ENCODE measurements at places on chromosomes 5 and 9. TPM values are rescaled to one million over a fixed set of nuclear protein-coding genes. Genes with fewer than 3 reads are reported as not detected.

Gene DCTN4
- total RNA-seq = 33.4 TPM

Gene PLPPR1
- total RNA-seq = not detected

Gene CDH9
- 2.7 TPM for total RNA-seq

Gene CRHBP
- 430 TPM for total RNA-seq

Gene SPAAR
- under 0.01 TPM for total RNA-seq

DNA sequence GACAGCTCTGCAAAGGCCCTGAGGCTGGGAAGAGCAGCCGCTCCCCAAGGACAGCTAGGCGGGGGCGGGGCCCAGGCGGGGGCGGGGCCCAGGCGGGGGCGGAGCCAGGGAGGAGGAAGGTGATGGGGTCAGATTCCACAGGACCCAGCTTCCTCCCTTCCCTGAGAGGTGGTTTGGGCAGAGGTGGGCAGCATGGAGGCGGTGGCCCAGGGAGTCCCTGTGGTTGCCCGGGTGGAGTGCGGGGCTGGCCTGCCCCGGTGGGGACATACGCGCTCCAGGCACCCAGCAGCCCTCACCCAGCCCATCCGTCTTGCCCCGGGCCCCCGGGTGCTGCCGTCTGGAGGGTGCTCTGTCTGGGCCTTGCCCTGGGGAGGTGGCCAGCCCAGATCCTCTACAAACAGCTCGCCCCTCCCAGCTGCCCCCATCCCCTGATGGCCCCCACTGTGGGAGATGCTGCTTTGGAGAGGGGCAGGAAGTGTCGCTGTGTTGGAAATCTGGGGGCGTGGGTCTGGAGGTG is 11.0 kb upstream of the RNU6ATAC start:
- DNase-seq = no peak

GRCh38 chr5:68240202-68240601 is 24.6 kb downstream of the PIK3R1 start:
- no peak for DNase-seq

DNA sequence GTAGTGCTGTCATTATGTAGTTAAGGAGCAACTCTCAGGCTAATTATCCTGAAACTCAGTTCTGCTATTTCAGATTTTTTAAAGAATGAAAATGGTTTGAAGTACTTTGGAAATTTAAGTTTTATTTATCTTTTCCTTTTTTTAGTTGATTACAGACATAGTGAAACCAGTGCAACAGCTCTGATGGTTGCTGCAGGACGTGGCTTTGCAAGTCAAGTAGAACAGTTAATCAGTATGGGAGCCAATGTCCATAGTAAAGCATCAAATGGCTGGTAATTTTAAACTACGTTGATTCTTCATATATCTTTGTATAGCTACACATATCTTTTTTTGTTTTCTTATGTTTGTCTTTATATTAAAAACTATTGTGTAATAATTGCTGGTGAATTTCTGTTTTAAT is 34.9 kb downstream of the YTHDC2 start:
- DNase-seq = no peak

- DNase-seq = no peak
These were observed 369.9 kb upstream of the PTGER4 start for GRCh38 chr5:40309851-40310250.

DNA sequence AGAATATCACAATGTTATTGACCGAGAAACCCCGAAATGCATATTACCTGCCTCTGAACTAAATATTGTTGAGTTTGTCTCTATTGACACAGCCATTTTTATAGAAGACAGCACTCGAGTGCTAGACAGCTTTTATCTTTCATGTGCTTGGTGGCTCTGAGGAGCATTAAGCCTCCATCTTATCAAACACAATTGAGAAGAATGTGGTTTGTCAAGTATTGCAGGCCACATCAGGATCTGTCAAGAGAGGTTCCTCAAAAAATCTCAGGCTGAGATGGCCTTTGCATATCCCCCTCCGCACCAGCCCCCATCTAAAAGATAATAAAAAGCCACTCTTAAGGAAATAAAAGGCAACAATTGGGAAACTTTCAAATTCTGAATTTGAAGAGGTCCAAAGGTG is 284.8 kb downstream of the DENND1A start:
- no peak for DNase-seq

DNA sequence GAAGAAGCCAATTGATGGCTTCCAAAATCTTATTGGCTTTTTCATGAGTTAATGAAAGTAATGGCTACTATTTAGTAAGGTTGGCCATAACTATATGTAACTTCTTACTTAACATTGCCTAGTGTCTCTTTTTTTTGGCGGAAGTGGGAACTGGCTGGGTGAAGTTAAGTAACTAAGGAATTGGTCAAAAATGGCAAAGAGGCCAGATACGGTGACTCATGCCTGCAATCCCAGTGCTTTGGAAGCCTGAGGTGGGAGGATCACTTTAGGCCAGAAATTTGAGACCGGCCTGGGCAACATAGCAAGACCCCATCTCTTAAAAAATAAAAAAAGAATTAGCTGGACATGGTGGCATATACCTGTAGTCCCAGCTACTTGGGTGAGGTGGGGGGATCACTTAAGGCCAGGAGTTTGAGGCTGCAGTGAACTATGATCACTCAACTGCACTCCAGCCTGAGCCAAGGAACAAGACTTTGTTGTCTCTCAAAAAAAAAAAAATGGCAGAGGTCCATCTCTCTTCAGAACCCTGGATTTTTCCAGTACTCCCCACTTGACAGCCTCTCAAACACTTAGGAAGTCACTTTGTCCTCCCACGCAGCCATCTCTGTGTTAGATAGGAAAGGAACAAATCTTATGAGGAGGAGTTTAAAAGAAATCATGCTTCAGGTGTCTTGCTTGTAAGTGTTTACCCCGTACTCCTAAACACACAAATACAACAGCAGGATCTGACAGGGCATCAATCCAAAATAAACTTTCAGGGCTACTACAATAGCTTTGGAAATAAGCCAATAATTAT is 75.7 kb downstream of the TEK start:
- DNase-seq = no peak

GRCh38 chr5:51001227-51001923 is 334.9 kb downstream of the PARP8 start:
- no peak for DNase-seq

DNA sequence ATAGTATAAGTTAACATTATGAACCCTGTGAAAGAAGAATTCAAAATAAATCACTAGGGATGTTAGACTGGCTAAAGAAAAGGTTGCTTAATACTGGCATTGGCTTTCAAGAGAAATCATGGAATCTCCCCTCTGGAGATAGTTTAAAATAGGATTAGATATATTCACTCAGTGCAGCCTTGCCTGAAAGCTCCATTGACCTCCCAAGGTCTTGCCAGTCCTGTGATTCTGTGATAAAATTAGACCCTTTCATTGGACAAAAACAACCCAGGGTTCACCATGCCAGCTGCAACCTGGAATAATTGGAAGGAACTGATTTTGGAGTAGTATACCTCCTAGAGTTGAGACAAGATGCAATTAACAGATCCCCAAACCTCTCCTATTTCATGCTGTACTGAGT is 588.1 kb upstream of the MEF2C start:
- no peak for DNase-seq

DNA sequence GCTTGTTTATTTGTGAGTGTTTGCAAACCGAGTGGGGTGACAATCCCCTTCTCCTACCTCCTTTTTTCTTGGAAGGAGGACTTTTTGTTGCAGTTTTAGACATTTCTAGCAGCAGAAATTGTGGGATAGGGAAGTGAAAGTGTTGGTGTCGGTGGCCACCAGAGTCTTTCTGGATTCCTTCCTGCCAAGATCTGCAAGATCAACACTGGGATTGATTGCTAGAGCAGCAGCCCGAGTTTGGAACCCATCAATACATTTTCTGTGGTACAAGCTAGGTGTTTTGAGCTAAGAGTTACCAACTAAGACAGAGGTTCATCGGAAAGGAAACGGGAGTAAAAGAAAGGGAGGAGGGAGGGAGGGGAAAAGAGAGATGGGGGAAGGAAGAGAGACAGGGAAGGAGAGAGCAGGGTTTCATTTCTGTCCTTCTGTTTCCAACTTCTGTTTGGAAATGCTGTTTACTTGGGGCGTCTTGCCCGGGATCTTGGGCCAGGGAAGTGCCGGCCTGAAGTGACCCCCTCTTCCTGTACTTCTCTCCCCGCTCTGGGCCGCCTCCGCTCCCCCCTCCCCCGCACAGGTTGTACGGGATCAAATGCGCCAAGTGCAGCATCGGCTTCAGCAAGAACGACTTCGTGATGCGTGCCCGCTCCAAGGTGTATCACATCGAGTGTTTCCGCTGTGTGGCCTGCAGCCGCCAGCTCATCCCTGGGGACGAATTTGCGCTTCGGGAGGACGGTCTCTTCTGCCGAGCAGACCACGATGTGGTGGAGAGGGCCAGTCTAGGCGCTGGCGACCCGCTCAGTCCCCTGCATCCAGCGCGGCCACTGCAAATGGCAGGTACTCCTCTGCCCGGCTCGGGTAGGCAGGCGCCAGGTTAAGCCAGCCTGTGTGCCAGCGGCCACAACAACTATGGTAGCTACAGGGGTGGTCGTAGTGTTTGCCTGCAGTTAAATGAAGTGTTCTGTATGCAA is 4.0 kb downstream of the ISL1 start:
- no peak for DNase-seq
